ENCODE measurements at places on chromosomes 11 and 22. TPM values are rescaled to one million over a fixed set of nuclear protein-coding genes. Genes with fewer than 3 reads are reported as not detected.

The DRD4 gene
- not detected for total RNA-seq

DNA sequence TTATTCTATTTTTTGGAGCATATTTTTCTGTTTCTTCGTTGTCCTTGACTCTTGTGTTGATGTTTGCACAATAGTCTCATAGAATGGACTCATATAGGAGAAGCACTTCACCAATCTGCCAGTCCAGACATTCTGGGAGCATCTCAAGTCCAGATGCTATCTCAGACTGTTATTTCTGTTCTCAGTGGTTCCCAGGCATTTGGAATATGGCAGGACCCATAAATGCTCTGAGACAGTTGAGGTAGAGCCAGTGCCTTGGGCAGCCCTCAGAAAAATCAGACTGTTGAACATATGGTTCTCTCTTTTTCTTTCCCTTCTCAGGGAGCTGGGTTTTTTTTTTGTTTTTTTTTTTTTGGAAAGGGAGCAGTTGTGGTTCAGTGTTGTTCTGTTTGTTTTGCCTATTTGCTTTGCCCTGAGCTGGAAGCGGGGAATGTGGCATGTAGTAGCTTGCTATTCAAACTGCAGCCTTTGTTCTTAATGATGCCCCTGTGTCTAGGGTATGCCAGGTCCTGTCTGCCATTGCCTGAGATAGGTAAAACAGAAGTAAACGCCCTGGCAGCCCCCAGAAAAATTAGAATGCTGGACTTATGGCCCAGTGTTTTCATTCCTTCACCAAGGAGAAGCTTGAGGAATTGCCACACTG, 3.7 kb upstream of the MS4A2 start:
- no peak for DNase-seq

DNA sequence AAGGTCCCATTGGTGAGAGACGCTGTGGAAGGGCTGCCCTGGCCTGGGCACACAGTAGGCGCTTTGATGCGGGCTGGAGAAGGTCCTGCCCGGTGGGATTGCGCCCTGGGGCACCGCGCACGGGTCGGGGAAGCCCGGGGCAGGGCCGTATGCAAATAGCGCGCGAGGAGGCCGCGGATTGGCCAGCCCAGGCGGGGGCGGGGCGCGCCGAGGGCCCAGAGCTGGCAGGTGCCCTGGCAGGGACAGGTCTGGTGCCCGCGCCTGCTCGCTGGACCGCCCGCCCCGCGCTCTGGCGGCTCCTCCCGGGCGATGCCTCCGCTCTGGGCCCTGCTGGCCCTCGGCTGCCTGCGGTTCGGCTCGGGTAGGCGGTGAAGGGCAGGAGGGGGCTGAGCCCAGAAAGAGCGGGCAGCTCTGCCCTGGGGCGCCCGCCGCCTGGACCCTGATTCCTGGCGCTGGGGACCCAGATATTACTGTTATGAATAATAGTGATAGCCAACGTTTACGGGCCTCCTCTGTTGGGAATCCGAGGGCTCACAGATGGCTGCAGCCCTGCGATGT, at the start of gene UPK3A:
Gene UPK3A (plus strand): TSS at position 245 of the 558 bp plus-strand sequence. CDS start 65 bp downstream, at position 310.
- DNase-seq = no peak

GRCh38 chr11:17765356-17766072, 30.9 kb downstream of the KCNC1 start:
- no peak for DNase-seq

The BET1L gene
- 28.2 TPM for total RNA-seq

The ELFN2 gene
- 0.07 TPM for total RNA-seq

GRCh38 chr22:38873469-38874411, 1.7 kb upstream of the CBX6 start:
- no peak for DNase-seq

- no peak for DNase-seq
Measured at GRCh38 chr11:118634431-118635236, 27.2 kb downstream of the PHLDB1 start.

GRCh38 chr22:50306753-50307749, at the start of gene PLXNB2:
Gene PLXNB2 (minus strand): TSS chr22:50307646. CDS start chr22:50290584, 17,062 bp downstream.
- DNase-seq = peak; percentile 80

GRCh38 chr11:12235553-12235946, 125.2 kb downstream of the MICAL2 start:
- no peak for DNase-seq

GRCh38 chr11:13486926-13487660, 8.7 kb downstream of the PTH start:
- DNase-seq = peak; percentile 32

- no peak for DNase-seq
Measured at GRCh38 chr22:44396727-44397722, 84.3 kb upstream of the SHISAL1 start.

The RAB3IL1 gene
- 2.8 TPM for total RNA-seq

- DNase-seq = no peak
Measured at GRCh38 chr22:17095538-17095937, 10.7 kb downstream of the IL17RA start.

GRCh38 chr11:111814557-111815320, 48.5 kb upstream of the PPP2R1B start:
- DNase-seq = no peak

DNA sequence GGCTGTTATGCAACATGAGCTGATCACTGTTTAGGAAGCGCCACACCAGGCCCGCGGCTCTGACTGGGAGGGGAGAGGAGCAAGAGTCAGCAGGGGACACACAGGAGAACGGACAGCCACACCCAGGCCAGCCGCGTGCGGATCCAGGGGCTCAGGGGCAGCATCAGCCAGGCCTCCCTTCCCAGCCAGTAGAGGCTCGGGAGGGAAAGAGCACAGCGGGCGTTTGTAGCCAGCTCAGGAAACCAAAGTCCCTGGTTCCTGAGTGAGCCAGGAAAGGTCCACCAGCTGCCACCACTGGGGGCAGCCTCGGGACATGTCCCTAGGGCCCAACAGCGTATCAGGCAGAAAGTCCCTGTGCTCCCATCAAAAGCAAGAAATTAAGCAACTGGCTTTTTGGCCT, 71.8 kb upstream of the PITPNB start:
- DNase-seq = peak; percentile 10

GRCh38 chr22:33588860-33589259, 331.4 kb downstream of the LARGE1 start:
- DNase-seq = no peak

- DNase-seq = peak; percentile 35
Measured at GRCh38 chr11:112852143-112852866, 108.9 kb upstream of the NCAM1 start.

- DNase-seq = no peak
Measured at GRCh38 chr11:11237070-11237832, 115.8 kb downstream of the CSNK2A3 start.

DNA sequence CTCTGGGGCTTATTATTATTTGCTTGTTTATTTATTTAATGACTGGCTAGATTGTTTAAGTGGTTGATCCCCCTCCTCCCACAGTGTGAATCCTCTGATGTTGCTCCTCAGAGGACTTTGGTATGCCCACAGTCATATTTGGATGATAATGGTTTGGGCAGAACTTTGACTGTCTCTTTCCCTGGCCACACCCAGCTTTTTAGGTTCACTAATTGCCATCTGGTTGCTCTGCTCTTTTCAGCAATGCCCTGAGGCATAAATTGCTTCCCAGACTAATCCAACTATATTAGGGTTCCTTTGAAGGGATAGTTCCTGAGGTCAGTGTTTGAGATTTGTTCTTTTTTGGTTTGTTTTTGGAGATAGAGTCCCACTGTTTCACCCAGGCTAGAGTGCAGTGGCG, 99.3 kb upstream of the RRM1 start:
- no peak for DNase-seq

The APIP gene
- 84.2 TPM for total RNA-seq

- no peak for DNase-seq
Measured at GRCh38 chr11:17924713-17925112, 88.1 kb downstream of the SERGEF start.

- DNase-seq = peak; percentile 59
Measured at GRCh38 chr11:74820763-74821162, 72.1 kb downstream of the RNF169 start.

DNA sequence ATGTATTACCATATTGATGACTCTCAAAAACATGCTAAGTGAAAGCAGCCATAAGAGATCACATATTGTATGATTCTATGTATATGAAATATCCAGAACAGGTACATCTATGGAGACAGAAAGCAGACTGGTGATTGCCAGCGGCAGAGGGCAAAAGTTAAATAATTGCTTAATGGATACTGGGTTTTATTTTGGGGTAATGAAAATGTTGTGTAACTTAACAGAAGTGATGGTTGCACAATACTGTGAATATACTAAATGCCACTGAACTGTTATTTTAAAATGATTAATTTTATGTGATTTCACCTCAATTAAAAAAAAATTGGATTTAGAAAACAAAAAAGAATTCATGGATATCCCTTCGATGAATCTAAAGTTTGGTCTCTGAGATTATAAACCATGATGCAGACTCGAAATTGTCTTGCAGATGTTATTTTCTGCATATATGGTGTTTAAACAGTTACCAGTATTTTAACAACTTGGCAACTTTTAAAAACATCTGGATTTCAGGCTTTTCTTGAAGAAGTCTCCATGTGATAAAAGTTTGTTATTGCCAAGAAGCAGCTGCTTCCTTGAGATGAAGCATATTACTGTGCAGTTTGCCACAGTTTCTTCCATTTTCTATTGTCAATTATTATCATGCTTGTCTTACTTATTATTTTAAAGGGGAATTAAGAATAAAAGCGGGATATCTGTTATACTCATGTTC, 38.1 kb downstream of the LARGE2 start:
- DNase-seq = no peak

- DNase-seq = no peak
Measured at GRCh38 chr11:120112174-120112796, 25.6 kb downstream of the TRIM29 start.

DNA sequence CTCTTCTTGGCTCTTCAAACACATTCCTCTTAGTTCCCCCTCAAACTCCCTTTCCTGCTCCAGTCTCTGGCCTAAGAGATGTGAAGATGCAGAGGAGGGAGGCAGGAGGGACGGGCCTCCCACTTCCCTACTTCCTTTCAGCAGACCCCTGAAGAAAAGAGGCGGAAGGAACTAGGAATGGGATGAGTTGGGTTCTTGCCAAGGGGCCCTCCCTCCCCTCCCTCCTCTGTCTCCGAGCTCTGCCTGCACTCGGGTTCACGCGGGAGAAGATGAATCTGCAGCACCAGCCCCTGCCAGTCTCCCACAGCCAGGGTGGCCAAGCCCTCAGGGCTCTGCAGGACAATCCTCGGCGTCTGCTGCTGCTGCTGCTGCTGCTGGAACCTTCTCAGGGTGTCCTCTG, 24.3 kb upstream of the PKNOX2 start:
- DNase-seq = no peak

The ZNRF3 gene
- 2.2 TPM for total RNA-seq

The ENTHD1 gene
- total RNA-seq = not detected

DNA sequence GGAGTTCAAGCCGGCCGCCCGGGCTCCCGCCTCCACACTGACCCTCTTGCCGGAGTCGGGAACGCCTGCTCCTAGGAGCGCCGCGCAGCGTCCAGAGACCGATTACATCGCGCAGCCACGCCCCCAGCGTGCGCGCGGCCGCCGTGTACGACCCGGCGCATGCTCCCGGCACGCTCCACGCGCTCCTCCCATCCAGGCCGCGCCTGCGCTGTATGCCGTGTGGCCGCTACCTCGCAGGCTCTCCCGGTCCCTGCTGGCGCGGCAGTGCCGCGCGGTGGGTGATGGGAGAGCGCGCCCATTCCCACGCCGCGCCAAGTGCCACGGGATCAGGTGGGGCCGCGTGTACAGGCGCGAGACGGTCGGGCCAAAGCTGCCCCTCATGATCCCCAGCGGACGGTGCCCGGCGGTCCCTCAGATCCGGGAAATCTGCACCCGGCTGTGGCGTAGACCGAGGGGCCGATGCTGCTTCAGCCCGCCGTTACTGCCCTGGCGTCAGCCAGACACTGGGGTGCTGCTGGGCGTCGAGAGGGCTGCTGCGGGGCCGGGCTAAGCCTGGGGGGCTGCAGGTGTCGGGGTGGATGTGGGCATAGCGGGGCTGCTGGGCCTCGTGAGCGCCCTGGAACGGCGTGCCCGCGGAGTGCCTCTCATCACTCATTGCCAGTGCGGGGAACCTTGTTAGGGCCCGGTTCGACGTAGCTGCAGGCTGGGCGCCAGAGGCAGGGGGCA, at the start of the genes GNB1L and RTL10:
Gene GNB1L (minus strand): TSS at position 97 of the 726 bp plus-strand sequence. CDS start 33,519 bp downstream, outside the sequence.
Gene RTL10 (minus strand): TSS at position 97 of the 726 bp plus-strand sequence. CDS start 2,613 bp downstream, outside the sequence.
- DNase-seq = peak; percentile 96

DNA sequence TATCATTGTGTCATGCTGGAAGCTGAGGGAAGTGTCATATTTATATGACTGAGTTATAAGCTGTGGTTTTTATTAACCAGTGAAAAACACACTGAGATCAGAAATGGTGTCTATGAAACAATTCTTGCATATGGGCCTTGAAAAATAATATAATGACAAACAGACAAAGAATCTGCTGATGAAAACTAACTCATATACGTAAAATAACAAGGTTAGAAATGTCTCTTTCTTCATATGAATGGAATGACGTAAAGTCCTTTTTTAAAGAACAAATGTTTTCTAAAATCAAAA, 48.8 kb upstream of the PHF21B start:
- DNase-seq = no peak

GRCh38 chr11:23875176-23875850, 621.5 kb upstream of the LUZP2 start:
- DNase-seq = no peak

GRCh38 chr22:41799486-41800347, 762 bp upstream of the CCDC134 start:
- peak; percentile 21 for DNase-seq

DNA sequence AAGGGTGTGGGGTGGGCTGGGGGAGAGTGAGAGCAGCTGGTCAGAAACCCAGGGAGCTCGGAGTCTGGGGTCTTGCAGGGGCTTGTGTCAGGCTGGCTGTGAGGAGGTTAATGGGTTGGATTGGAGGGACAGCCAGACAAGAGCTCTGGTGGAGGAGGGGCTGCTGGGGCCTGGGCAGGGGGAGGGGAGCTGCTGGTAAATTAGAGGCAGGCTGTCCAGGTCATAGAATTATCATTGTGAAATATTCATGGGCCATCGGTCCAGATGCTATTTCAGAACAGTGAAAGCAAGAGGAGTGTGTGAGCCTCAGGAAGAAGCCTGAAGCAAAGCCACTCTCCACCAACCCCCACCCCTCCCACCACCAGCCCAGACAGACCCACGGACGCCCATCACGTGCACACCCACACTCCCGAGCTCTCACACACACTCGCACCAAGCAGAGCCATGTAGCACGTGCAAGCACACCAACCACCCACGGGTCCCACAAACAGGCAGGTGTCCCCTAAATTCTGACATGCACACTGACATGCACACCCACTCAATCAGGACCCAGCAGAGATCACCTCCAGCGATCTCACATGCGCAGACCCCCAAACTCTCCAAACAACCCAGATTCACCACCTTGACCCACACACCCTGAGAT, 18.8 kb downstream of the RTN4RL2 start:
- no peak for DNase-seq

Data from MG63 (cell line).